NCI-H446 treated with DMSO at 0.1 percent for 48 hours (cell line): ENCODE measurements at places on chromosomes 7 and 10.

- DNase-seq, result no peak
Measured at GRCh38 chr7:48161407-48162125, 9.7 kb upstream of the ABCA13 start.

GRCh38 chr7:74040791-74041520 is 13.0 kb downstream of the ELN start:
- no peak for DNase-seq

DNA sequence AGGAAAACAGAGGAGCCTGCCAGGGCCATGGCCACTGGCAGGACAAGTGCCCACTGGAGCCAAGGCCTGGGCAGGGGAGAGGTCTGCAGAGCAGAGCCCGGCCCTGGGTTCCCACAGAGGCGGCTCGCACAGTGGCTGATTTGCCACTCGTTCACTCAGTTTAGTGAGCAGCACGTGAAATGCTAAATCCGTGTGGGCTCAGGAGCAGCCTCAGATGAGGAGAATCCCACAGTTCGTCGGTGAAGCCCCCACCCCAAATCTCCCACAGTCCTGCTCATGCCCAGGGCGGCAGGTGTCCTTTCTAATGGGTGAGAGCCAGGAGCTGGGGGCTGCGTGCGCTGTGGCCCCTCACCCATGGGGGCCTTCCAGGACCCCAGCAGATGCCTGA is 107.7 kb upstream of the FAM20C start:
- no peak for DNase-seq

- no peak for DNase-seq
Measured at GRCh38 chr7:143289421-143289820, 1.3 kb downstream of the CASP2 start.

- DNase-seq, result no peak
Measured at GRCh38 chr7:40947566-40947965, 755.3 kb downstream of the INHBA start.

DNA sequence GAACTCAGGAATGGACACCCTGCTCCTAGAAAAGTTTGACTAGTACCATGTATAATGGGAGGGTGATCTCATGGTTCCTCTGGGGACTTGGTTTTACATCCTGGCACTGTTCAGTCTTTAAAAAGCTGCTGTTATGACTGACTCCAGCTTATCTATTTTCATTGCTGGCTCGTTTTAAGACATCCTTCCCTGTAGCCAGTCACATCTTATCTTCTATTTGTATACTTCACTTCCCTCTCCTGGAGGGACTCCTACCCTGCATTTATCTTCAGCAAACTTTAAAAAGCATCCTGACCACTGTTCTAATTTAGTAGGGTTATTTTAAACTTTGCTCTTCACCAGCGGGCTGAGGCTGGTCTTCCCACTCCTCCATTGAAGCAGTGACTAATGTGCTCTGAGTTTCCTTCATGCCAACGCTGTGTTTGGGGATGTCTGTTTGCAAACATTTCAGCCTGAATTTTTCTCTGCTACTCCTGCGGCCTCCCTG is 72.9 kb upstream of the ARMC3 start:
- no peak for DNase-seq

DNA sequence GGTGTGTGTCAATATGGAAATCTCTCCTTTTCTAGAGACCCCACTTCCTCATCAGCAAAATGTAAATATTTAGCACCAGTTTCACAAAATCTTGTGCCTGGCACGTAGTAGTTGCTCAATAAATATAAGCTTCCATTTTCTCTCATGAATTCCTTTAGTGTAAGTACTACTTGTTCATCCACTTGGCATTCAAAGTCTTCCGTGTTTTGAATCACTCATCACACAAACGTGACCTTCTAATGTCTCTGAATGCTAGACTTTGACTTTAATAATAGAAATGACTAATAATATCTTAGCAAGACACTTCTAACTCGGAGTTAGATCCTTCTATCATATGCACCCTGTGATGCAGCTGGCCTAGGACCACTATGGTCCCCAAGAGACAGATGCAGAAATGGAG is 168.7 kb upstream of the ZNF32 start:
- DNase-seq, result no peak

GRCh38 chr7:123666492-123666891 is 10.8 kb downstream of the LMOD2 start:
- no peak for DNase-seq
